NCI-H524 (cell line): ENCODE measurements at places on chromosomes 2 and 18.

GRCh38 chr2:53941749-53942148 is 29.0 kb downstream of the PSME4 start:
- no peak for DNase-seq

GRCh38 chr18:23824669-23825068 is 135.4 kb downstream of the LAMA3 start:
- DNase-seq = no peak

DNA sequence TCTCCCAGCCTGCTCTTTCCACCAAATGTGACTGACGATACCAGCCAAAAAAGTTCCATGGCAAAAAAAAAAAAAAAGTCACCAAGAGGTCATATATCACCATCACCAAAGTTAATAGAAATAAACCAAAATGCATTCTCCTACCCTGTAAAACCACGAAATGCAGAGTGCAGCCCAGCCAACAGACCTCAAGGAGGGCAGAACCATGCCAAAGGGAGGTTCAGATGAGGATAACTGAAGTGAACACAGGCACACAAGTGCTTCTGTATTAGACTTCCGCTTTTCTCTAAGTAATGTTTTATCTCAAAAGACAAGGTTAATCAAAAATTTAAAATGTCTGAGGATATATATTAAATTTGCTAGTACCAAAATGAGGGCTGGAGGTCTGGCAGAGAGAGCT is 5.5 kb downstream of the SERPINE2 start:
- no peak for DNase-seq

DNA sequence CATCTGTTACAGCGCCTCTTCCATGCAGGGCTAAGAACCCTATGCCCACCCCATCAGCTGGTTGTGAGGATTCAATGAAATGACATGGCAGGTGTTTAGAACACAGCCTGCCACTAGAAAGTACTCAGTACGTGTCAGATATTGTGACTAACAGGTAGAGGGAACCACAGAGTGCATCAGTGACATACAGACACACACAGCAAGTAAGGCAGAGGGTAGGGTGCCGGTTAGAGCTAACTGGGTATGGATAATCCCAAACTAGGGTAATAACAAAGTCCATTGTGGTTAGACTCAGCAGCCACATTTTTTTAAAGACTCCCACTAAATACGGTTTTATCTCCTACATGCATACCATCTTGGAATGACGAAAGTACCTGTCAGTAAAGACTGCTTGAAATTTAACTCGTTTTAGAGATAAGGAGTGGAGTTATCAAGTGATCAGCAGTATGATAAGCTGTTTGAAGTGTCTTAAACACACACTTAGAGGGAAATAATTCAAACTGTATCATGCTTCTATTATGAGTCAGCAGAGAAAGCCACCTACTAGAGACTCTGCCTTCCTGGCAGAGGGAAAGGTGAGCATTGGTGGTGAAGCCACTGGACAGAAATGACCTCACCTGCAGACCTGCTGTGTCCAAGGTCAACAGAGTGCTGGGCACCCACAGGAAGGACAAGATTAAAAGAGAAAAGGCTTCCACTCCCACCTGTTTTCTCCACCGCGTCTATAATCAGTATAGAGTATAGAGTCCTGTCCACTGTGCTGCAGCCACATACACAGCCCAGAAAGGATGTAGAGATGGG is 20.6 kb downstream of the MPPE1 start:
- DNase-seq = no peak

- no peak for DNase-seq
Measured at GRCh38 chr2:129008055-129008880, 689.6 kb upstream of the HS6ST1 start.
